LHCN-M2 (cell line): ENCODE measurements at places on chromosomes 16 and 17. TPM values are rescaled to one million over a fixed set of nuclear protein-coding genes. Genes with fewer than 3 reads are reported as not detected.

The APOBR gene
- total RNA-seq, result not detected in 2 replicates

The TMEM88 gene
- total RNA-seq, result 1.1 TPM in 1 of 2 replicates, not detected in the other

The IGSF6 gene
- total RNA-seq, result not detected in 2 replicates

DNA sequence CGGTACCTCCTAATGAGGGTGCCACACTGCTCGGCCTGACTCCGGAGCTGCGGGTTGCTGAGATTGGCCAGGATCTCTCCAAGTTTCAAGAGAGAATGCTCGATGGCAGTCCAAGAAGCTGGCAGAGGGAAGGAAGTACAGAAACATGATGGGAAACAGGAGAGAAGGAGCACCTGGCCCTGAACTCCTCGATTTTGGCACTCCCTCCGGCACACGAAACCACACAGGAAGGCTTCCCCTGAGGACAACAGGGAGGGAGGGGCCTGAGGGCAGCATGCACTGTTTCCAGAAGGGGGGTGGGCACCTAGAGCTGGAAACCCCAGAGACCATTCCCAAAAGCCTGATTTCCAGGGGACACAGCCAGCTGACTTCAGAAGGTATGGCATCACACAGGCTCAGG is 18.1 kb downstream of the CSF3 start:
- no peak for DNase-seq

DNA sequence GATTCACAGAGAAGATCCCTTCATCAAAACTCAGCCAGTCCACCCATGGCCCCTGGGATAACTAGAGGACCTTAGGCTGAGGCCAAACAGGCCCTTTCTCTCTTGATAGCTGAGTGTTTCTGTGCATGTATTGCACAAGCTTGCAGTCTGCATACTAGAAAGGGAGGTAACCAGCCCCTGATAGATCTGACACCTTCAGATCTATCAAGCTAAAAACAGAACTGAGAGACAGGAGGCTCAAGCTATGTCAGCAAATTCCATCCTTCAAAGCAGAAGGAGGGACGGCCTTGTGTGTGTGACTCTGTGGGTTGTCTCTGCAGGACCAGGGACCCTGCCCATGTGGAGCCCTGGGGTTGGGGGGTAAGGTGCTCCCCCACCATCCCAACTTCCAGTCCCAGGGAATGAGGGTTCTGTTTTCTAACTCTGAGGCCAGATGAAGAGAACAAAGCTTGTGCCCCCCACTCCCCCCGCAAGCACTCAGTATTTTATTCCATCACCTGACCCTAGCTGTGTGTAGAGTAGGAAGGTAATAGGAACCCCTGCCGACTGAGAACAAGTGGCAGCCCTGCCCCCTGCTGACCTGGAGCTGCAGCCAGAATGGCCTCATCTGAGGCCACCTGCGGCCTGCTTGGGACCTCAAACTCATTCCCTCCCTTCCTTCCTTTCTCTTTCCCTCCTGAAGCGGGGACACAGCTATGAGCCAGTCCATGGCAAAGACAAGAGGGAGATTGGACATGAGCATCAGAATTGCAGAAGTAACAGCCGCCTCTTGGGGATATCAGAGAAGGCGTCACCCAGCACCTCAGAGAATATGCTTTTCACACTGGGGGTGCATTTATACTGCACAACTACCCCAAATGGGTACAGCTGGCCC is 63.8 kb downstream of the SMPD3 start:
- no peak for DNase-seq

DNA sequence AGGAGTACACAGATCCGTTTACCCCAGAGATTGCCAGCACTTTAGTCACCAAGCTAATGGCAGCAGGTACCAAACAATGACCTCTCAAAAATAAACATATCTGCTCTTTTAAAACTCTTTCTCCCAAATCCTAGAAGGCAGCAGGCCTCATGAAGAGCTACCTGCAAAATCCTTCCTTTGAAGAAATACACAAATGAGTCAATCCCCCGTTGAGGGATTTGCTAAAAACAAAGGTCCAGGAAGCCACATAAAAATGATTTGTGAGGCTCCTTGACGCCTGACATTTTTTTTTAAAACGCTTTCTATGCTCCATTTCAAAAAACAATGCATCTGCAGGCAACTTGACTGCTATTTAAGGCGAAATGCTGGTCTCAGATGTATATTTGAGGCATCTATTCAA is 58.2 kb downstream of the NACA2 start:
- DNase-seq, result no peak

DNA sequence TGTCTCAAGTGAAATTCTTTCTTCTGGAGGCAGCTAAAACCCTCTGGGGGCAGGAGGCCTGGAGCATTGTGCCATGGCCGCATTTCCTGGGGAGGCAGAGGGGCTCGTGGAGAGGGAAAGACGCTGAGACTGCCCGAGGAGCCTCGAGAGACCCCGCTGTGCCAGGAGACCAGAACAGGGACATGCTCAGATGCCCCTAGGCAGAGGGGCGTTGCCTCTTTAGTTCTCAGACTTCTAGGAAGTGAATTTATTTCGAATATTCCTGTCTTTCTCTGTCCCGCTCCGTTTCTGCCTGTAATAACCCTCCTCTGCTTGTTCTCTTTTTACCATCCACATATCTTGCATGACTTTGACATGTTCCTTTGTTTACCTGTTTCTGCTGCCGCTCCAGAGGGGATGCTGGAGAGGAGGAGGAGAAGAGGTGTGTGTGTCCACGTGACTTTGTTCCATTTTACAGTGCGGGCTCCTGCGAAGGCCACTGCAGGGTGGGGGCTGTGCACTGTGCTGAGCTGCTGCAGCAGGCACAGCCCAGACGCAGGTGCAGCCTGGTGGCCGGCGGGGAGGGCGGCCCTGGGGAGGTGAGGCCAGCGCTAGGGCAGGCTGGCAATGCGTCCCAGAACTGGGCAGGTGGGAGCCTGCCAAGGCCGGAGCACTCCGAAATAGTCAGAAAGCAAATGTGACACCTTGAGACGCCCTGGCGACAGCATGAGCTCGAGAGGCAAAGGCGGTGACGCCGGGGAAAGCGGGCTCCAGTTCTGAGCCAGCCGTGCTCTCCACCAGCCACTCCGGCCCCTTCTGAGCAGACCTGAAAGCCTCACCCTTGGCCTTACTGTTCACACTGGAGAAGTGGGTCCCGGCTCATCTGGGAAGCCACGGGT is 29.9 kb downstream of the CIBAR2 start:
- DNase-seq, result no peak

DNA sequence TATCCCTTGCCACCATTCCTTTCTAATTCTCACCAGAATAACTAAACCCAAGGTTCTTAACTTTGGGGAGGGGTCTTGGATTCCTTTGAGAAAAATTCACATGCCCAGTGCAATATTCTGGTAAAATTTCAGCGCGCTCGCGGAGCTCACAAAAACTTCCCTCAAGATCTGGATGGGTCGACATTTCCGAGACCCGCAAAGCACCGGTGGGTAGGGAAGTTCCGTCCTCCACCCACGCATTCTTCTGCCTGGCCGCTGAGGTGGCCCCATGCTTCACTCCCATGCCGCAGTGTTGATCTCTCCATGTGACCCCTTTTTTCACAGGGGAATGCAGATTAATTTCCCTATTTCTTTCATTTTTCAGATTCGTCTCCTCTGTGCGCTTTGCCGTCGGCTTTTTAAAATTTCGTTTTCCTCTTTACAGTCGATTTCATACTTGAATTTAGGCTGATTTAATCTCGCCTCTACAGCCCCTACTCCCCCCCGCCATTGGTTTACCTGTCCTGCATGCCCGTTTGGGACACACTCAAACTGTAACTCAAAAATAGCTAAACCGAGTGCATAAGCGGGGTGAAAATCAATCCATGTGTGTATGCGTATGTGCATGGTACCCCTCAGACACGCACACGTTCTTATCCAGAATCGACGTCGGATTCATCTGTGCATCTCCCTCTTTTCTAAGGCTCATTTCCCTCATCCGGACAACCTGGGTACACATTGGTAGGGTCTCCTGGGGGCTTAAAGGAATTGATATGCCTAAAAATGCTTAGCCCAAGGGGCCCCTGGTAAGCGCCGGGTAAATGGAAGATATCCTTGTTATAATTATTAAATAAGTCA is 1.4 kb upstream of the SP6 start:
- no peak for DNase-seq
